ENCODE measurements at places on chromosomes 6 and 20.
A peak's percentile ranks its signal among the peaks of the same experiment; 100 is the strongest.

DNA sequence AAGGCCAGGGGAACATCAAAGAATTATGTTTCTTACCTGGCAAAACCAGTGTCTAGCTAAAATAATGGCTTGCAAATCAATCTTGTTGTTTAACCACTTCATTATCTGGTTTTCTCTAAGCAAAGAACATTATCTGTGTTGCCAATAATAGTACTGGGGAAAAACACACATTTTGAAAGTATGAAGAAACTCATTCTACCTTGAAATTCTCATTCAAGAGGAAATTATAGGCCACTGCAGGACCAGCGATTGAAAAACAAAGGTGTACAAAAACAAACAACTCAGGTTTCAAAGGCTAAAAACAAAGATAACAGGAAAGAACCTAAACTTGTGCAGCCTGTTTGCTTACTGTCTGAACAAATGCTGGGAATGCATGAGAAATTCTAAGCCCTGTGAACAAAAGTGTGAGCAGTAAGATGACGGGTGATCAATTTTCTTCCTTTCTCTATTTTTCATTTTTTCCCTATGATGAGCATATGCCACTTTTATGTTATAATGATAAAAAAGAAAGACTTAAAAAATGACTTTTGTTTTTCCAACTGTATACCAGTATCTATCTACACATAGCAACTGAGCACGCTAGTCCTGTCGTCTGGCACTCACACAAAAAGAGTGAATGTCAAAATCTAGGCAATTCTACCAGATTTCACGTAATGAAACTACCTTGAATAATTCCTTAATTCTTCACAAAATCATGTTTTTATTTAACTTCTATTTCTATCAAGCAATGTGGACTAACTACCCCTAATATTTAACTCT, 117.9 kb downstream of the SGK1 start:
- no peak for DNase-seq

DNA sequence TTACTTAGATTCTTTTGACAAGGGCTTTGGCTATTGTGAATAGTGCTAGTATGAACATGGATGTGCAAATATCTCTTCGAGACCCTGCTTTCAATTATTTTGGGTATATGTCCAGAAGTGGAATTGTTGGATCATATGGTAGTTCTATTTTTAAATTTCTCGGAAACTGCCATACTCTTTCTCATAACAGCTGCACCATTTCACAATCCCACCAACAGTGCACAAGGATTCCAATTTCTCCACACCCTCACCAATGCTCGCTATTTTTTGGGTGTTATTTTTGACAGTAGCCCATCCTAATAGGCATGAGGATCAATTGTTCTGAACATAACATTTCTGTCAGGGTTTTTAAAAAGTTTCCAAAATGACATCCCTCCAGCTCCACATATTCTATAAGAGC, 69.2 kb upstream of the ESR1 start:
- DNase-seq = no peak

- DNase-seq = no peak
Observed at GRCh38 chr20:2207770-2208097, 88.1 kb upstream of the TGM3 start.

GRCh38 chr20:50281831-50282591, 91.4 kb downstream of the CEBPB start:
- DNase-seq = no peak

DNA sequence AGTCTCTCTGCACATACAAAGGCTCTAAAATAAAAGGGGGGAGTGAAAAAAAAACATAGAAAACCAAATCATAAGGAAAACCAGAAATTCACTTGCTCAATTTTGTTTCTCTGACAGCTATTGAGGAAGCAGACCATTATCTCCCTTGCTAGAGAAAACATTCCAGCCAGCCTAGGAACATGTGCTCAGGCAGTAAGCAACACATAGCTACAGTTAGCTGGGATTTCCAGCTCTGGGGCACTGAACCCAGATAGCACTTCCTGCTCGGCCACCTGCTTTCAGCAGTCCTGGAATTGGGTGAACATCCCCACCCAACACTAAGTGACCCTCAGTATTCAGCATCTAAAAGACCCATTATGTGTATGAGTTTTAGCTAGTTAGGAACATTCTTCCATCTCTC, 61.3 kb downstream of the TNFRSF21 start:
- no peak for DNase-seq

GRCh38 chr6:20633566-20634340, 99.5 kb downstream of the CDKAL1 start:
- DNase-seq = no peak

DNA sequence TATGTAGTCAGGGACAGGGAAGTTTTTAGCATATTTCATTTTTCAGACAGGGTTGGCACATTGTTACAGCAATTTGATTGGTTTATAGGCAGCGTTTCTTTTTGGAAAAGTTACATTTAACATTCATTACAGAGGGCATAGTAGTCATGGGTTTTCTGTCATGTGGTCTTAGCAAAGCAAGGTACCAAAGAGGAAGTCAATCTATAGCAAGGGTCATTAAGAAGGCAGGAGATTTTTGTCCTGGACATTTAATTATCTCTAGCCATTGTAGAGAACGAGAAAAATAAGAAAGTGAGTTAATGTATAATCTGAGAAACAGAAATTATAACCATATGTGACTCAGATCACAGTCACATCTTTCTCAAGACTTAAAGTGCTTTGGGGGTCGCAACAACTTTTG, 47.4 kb downstream of the TPD52L1 start:
- no peak for DNase-seq

GRCh38 chr20:48406912-48407340, 420.9 kb downstream of the PREX1 start:
- no peak for DNase-seq

- DNase-seq = no peak
Observed at GRCh38 chr6:38588631-38589366, 50.9 kb downstream of the BTBD9 start.

- no peak for DNase-seq
Observed at GRCh38 chr6:25013246-25013645, 77.5 kb upstream of the RIPOR2 start.

DNA sequence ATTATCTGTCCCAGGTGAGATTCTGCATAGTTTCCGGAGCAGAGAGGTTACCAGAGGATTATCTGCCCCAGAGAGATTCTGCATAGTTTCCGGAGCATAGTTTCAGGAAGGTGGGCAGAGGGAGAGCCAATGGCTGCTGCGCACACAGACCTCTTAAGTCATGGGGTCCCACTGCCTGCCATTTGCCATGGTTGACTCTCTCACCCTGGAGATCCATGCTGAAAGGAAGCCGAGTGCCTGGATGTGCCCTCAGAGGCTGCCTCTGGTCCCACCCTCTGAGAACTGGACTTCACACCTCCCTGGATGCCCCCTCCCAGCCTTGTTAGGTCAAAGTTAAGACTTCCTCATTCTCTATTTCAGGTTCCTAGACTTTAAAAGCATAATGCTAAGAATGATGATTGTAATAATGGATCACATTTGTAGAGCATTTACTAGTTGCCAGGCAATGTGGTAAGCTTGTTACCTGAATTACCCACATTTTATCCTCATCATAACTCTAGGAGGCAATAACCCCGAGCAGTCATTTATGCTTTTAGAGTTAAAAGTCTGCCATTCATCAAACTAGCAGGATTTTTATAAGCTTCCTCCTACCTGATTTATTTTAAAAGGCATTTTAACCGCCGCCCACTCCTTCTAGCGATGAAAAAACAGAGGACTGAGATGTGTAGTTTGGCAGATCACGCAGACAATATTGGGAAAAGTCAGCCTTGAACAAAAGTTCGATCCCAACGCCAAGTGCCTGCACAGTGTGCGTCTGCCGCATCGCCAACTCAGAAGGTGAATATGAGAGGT, 11.9 kb downstream of the SERPINB9 start:
- DNase-seq = no peak

DNA sequence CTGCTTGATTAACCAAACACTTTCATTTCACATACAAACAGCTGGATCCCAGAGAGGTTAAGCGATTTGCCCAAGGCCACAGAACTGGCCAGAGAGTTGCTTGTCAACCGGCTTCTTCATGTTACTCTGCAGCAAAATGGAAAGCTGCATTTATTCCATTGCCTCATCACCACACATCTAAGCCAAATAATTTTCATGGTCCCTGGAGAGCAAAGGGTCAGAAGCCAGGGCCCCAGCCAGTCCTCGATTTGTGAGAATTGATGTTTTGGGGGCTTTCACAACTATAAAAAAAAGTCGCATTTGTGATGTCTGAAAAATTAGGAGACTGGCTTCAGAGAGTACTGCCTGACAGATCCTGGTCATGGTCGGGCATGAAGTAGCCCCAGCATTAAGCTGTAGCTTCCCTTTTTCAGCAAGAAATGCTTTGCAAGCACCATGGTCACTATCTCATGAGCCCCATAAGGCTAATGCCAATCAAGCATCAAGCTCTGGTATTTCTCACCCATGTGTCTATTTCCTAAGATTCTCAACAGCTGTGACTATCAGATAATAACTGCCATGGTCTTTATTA, 95.8 kb downstream of the BANF2 start:
- DNase-seq = peak; percentile 3

- no peak for DNase-seq
Observed at GRCh38 chr20:53252002-53252401, 279.8 kb downstream of the TSHZ2 start.

- no peak for DNase-seq
Observed at GRCh38 chr6:148249160-148249559, 93.5 kb upstream of the SASH1 start.

GRCh38 chr6:71252960-71253359, 35.7 kb upstream of the OGFRL1 start:
- DNase-seq = no peak

DNA sequence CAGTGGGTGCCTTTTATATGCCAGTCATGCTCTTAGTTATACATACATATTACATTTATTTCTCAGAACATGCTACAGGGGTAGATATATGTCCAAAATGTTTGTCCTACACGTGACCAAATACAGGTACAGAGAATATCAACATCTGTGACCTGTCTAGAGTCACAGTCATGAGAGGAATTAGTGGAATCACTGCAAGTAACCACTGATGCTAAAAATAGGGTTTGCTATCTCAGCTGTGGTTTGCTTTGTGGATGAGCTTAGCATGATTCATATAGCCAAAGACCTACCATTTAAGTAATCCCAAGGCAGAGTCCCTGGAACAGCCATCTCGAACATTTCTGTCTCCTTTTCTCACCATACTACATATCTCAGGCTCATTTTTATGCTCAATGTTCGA, 32.3 kb downstream of the GSTA3 start:
- peak; percentile 10 for DNase-seq

- no peak for DNase-seq
Observed at GRCh38 chr6:150910561-150910960, 45.1 kb downstream of the MTHFD1L start.

- no peak for DNase-seq
Observed at GRCh38 chr6:12051861-12052368, 39.8 kb downstream of the HIVEP1 start.

DNA sequence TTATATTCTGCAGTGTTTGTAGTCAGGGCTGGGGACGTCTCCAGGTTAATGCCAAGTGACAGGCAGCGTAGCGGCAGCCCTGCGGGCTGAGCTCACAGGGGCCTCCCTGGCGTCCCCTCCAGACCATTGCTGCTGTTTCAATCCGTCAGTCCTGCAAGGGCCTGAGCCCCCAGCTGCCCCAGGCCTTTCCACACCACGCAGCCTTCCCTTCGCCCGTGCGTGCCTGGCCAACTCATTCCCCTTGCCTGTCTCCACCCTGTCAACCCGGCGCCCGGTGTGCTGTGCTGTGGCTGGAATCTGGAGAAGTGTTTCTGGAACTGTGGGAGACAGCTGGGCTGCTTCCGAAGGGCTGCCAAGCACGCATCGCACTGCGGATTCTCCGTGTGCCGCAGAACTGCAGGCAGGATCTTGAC, 11.9 kb downstream of the BHLHE23 start:
- no peak for DNase-seq

DNA sequence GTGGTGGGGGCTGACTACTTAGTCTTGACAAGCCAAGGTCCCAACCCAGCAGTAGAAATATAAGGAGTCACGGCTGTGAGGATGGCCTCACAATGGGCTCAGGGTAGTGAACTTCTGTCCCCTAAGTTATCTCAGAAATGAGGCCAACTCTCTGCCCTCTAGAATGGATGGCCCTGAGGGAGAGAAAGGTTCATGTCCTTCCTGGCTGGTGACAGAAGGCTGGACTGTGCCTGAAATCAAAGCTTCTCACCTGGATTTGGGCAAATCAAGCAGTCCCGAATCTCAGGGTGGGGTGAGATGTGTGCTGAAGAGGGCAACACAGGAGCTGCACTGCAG, 12.7 kb downstream of the RRP36 start:
- DNase-seq = no peak

DNA sequence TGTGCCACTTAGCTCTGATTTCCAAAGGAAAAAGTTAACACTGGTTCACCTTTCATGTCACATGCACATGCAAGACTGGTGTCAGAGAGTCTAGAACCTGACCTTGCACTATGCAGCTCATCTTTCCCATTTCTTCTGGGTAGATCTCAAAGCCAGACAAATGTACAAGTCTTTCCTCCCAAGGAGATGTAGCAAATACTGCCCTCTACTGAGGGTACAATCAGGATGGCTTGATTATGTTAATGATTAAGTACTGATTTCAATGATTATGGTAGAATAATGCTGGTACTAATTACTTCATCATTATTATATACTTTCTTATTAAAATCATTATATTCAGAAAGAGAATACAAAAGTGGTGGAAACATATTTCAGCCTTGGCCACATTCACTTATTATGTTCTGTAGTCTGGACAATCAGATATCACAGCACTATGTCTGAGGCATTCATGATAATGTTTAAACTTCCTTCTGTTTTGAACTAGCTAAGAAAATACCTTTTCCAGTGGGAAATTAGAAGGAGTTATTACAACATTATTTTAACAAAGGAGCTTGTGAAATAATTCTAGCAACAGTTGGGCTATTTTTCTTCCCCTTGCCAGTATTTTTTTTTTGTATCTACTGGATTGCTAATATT, 68.5 kb upstream of the FOXO3 start:
- DNase-seq = peak; percentile 48

DNA sequence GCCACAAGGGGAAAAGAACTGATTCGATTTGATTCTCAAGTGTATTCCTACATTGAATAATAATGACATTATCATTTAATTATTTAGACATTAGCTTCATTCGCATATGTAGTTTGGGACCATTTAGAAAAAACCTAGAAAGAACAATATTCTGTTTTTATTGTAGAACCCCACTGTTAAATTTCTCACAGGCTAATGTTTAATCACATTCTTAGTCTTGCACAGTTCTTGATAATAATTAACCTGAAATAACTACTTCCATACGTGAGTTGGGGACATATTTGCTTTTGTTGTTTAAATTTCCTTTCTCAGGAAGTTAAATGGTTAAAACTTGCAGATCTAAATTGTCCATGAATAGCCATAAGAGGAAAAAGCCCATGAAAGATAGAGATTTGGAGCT, 275.2 kb downstream of the TFAP2B start:
- DNase-seq = no peak

- peak; percentile 11 for DNase-seq
Observed at GRCh38 chr6:1686117-1687098, 76.7 kb downstream of the FOXC1 start.

- DNase-seq = peak; percentile 88
Observed at GRCh38 chr6:49550492-49551077, at the start of gene C6orf141. C6orf141 (plus strand) TSS chr6:49550668; CDS start chr6:49550793, 125 bp downstream.

GRCh38 chr6:168655462-168656152, 214.6 kb downstream of the SMOC2 start:
- no peak for DNase-seq
